ENCODE measurements at places on chromosomes 4 and X.

DNA sequence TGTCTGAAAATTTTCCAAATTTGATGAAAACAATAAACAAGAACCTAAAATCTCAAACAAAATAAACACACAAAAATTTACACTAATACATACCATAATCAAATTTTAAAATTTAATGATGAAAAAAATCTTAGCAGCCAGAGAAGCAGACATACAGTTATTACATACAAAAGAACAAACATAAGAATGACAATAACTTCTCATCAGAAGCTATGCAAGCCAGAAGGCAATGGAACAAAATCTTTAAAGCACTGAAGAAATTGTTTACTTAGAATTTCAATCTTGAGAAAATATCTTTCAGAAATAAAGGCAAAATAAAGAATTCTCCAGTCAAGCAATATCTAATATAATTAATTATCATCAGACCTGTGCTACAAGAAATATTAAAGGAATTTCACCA lies 121.3 kb downstream of the IDS start:
- no peak for DNase-seq

GRCh38 chr4:98399915-98400314 lies 138.7 kb downstream of the RAP1GDS1 start:
- no peak for DNase-seq

DNA sequence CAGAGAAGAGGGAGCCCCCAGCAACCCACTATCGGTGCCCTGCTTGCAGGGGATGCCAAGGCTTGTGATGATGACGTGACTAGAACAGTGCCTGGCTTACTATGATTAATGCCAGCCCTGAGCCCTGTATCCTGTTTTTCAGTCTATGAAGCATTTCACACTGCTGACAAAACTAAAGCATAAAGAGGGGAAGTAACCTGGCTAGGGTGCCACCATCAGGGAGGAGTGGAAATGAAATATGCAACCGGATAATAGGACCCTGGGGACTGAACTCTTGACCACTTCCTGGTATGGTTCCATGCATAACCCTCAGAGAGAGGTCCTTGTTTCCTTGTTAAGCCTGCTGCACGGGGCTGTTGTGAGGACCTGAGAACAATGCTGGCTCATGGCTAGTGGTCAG lies 50.3 kb downstream of the MED28 start:
- DNase-seq: no peak

- DNase-seq: no peak
Measured at GRCh38 chrX:109294097-109294814, 187.6 kb downstream of the GUCY2F start.

- DNase-seq: no peak
Measured at GRCh38 chr4:24453951-24454350, 130.4 kb downstream of the DHX15 start.

DNA sequence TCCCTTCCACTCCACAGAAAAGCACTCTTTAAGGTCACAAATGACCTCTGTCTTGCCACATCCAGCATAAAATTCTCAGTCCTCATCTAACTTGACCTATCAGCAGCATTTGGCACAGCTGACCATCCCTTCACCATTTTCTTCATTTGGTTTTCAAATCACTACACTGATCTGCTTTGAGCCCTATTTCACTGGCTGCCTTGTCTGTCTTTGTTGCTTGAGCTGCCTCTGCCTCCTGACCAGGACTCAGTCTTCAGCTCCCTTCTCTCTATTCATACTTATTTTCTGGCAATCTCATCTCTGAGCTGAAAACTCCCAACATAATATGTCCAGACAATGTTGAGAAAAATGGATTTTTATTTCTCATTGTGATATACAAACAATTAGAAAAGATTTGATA lies 27.7 kb upstream of the PDE5A start:
- no peak for DNase-seq

DNA sequence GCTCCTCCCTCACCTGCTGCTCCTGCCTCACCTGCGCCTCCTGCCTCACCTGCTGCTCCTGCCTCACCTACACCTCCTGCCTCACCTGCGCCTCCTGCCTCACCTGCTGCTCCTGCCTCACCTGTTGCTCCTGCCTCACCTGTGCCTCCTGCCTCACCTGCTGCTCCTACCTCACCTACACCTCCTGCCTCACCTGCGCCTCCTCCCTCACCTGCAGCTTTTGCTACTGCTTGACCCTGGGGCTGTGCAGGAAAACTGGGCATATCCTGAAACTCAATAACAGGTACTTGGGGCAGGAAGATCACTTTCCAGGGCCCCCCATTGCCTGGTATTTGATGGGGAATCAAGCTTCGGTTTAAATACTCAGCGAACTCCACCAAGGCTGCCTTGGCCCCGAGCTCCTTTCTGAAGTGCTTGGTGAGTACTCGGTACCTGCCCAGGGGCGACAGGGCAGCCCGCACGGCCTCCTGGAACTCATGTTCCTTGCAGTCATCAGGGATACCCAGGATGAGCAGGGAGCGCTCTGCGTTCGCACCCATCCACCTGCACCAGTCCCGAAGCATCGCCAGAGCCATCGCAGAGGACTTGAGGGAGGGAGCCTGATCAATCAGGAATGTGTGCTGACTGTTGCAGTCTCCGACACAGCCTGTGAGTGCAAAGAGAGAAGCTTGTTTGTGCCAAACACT lies 2.7 kb downstream of the PNMA6E start:
- DNase-seq: no peak

GRCh38 chrX:117977526-117977925 lies 139.1 kb downstream of the KLHL13 start:
- no peak for DNase-seq

- peak; percentile 17 for DNase-seq
Measured at GRCh38 chr4:476501-476900, 22.5 kb downstream of the ZNF721 start.

- no peak for DNase-seq
Measured at GRCh38 chr4:12123707-12124106, 695.0 kb upstream of the HS3ST1 start.

- DNase-seq: no peak
Measured at GRCh38 chrX:100487795-100488194, 77.7 kb upstream of the PCDH19 start.

GRCh38 chr4:175833574-175834311 lies 21.7 kb upstream of the GPM6A start:
- no peak for DNase-seq

- no peak for DNase-seq
Measured at GRCh38 chr4:725391-726234, 20.0 kb downstream of the PCGF3 start.

DNA sequence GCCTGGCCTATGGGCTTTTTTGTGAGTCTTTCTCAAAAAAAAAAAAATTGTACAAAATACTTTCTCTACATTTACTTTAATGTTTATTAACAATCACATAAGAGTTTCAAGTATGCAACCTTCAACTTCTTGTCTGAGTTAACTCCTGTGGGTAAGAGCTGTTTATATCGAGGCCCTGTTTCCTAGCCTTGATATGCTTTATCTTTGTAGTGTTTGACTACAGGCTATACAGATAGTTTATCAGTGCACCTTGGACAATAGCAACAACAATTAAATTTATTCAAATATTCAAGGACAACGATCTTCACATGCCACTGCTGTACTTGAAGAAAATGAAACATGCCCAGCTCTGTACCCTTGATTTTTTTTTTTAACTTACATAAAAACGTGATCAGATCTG lies 178.4 kb downstream of the ARHGAP10 start:
- no peak for DNase-seq

- no peak for DNase-seq
Measured at GRCh38 chr4:74415602-74416300, 29.2 kb upstream of the AREG start.

- DNase-seq: no peak
Measured at GRCh38 chr4:121998024-121998423, 46.2 kb upstream of the TRPC3 start.

DNA sequence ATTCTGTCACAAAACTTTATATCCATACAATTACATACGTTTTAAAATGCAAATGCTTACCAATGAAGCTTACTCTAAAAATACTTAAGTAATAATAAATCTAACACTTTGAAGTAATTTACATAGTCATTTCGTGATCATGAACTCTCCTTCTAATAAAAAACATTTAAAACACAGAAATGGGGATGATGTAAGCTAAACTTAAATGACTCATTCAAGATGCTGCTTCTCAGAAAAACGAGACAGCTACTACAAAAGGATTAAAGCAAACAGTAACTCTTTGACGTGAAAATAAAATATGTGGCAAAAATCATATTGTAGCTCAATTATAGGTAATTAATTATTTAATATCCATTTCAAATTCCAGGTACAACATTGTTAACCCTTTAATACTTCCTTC lies 148.7 kb downstream of the FGF16 start:
- DNase-seq: no peak

- DNase-seq: no peak
Measured at GRCh38 chr4:112550728-112551127, 34.7 kb upstream of the NEUROG2 start.

DNA sequence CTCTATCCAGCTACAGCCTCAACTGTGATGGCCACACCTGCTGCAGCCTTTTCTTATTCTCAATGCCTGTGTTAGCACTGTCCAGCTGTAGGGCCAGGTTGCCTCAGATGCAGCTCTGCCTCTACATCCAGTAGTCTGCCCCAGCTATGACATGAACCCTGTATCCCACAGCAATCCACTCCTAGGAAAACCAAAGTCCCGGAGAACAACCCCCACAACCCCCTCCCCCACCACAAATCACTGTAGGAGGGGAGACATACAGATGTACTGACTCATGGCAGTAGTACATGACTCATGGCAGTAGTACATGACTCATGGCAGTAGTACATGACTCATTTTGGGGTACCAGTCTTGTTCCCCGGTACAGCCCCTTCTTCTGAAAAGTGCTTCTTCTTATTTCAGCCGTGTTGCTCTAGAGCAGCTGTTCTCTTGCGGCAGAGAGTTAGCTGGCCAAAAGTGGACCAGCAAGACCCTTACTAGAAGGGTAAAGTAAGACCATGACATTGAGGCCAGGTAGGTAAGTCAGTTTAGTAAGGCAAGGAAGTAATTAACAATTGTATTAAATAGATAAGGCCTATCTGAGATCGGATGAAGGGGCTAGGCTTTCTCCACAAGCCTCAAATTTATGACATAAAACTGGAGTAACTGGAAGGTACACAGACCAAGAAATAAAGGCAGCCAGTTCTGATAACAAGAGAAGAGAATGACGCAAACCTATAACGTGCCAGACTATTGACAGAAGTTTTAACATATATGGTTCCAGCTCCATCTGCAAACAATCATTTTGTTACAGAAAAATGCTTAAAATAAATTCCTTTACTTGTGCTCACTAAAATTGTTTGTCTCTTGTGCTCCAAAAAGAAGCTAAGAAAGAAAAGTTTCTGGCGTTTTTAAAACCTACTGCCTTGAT lies 221.4 kb downstream of the TACR3 start:
- DNase-seq: peak; percentile 33

Measured in AG09309 (cell line).